NCI-H1436 (cell line): ENCODE measurements at places on chromosomes 16 and 17.

DNA sequence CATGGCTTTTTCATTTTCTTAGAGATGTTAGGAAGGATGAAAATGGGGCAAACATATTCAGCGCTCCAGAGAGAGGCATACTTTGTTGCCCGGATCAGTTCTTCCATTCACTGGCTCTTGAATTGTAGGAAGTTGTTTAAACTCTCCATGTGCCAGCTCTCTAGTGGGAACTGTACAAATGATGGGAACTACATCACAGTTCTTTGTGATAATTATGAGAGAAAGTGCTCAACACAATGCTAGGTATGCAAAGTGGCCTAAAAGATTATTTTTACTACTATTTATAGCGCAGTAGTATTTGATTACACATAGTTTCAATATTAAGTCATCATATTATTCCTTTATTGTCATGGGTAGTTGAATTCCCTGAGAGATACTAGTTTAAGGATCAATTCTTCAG is 268.5 kb downstream of the RBFOX1 start:
- DNase-seq = no peak

- DNase-seq = no peak
Observed at GRCh38 chr16:73036074-73036826, 11.7 kb downstream of the ZFHX3 start.

DNA sequence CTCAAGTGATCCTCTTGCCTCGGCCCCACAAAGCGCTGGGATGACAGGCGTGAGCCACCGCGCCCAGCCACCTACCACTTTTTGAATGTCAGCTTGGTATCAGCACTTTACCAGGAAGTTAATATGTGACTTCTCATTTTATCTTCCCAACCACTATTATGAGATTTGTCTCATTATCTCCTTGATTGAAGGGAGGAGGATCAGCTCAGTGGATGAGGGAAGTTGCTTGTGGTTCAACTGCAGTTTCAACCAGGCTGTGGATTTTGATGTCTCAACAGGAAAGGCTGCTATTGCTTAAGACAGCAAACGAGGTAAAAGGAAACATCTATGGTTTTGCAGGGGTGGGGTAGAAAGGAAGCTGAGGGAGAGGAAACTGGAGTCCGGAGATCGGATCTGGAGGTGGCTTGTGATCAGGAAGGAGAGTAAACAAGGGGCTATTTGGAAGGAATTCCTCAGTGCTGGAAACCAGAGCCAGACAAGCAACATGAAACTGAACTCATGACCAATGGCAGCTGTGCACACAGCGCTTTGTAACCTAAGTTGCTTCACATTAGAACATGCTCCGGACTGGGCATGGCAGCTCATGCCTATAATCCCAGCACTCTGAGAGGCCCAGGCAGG is 180.5 kb downstream of the VPS53 start:
- DNase-seq = no peak

GRCh38 chr17:2795441-2796163 is 636 bp upstream of the RAP1GAP2 start:
- no peak for DNase-seq

DNA sequence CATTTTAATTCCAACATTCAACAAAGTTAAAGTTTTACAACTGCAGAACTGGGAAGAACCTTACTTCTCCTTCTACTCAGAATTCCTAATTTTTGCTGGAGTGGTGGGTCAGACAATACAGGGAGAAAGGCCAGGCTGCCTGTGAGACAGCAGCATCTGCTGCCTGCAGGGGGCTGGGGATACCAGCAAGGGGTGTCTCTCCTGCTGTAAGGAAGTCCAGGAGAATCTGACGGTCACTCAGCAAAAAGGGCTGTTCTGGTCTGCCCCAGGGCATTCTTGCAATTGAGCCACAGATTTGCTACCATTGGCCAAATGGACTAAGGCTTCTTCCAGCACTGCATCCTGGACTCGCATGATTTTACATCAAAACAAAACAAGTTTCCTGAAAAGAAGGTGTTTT is 426.6 kb upstream of the CDH11 start:
- no peak for DNase-seq

DNA sequence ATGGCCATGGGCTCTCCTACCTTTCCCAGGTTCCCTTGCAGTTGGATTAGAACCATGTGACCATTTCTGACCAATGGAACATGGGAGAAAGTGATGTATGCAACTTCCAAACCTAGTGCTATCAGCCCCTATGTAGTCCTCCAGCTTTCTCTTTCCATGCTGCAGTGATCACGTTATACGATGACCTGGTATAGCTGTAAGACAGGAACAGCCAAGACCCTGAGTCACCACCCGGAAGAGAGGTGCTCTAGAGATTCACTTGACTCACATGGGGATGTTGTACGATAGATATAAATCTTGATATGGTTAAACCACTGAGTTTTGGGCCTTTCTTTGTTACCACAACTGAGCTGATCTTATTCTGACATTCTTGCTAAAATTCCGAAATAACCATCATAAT is 65.1 kb downstream of the NOG start:
- DNase-seq = no peak

GRCh38 chr16:86494039-86494564 is 16.2 kb upstream of the FOXF1 start:
- no peak for DNase-seq

GRCh38 chr17:21495281-21495680 is 119.1 kb downstream of the KCNJ12 start:
- DNase-seq = no peak

DNA sequence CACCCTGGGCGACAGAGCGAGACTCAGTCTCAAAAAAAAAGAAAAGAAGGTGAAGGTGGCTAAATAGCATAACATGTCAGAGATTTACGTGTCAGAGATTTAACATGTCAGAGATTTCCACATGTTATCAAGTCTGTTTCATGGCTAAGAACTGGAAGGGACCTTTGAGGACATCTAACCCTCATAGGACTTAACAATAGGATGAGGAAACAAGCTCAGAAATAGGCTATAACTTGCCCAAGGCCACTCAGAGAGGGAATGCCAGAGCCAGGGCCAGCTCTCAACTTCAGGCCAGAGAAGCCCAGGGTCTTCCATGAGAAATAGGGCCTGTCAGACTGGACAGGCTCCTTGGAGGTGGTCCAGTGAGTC is 26.8 kb upstream of the ZNF629 start:
- no peak for DNase-seq

DNA sequence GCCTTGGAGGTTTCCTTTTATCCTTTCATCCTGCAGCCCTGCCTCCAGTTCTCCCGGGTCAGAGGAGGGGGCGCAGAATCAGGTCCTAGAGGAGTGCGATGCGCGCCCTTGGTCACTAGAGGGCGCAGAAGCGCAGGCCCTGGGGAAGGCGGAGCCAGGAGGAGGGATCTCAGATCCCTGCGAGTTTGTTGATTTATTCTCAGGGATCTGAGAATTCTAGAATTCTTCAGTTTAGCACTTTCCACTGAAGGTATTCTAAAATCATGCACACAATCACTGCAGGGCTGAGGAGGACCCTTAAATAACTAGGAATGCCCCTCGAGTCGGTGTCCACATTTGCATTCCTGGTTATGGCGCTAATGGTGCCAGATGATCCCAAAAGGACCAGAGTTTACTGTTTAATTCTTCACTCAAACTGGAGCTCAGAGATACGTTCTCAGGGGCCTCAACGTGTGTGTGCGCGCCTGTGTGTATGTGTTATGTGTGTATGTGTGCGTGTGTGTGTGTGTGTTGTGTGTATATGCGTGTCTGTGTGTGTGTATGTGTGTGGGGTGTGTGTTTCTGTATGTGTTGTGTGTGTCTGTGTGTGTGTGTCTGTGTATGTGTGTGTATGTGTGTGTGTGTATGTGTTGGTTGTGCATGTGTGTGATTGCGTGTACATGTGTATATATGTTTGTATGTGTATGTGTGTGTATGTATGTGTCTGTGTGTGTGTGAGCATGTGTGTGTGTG is 6.9 kb upstream of the ELAC2 start:
- peak; percentile 70 for DNase-seq

GRCh38 chr17:17633310-17633709 is 41.8 kb upstream of the PEMT start:
- DNase-seq = no peak

DNA sequence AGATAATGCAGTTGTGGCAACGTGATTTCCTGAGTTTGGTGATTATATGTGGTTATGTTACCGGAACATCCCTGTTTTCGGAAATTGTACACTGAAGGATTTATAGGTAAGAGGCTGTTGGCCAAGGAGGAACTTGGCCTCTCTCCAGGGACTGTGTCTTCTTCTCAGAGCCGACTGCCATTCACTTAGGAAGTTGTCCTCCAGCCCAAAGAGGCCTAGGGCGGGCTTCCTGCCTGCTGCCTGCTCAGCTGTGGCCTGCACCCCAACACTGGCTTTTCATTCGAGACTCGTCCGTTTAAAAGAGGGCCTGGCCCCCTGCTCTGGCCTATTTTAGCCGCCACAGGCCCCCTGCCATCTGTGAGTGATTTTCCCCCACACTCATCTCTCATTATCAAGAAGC is 64.3 kb downstream of the ZDHHC7 start:
- no peak for DNase-seq

GRCh38 chr16:2077016-2077415 is 29.2 kb downstream of the TSC2 start:
- DNase-seq = no peak

DNA sequence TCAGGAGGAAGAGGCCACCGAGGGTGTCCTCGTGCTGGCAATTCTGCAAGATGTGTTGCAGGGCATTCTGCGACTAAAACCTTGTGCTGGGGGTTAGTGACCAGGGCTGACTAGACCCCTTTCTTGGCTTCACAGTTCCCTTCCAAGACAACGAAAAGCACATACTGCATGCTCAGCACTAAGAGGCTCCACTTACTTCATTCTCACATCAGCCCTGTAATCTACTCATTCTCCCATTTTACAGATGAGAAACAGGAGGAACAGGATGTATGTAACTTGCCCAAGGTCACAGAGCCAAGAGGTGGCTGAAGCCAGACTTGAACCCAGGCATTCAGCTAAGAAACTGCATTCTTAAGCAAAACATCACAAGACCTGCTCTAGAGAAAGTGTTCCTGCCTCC is 5.3 kb upstream of the PHOSPHO1 start:
- no peak for DNase-seq

DNA sequence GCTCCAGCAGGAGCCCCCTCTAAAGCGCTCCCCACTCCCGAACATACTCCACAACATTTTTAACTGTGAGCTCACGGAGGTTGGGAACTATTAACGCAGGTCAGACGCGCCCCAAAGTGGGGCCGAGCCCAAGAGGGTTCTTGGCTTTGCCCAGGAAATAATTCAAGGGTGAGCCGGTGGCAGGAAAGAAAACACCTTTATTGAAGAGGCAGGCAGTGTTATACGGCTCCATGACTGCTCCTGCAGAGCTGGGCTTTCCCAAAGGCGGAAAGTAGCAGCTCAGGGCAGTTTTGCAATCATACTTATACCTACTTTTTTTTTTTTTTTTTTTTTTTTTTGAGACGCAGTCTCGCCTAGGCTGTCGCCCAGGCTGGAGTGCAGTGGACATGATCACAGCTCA is 6.2 kb downstream of the ADCY9 start:
- DNase-seq = no peak

GRCh38 chr16:64363039-64363438 is 758.8 kb downstream of the CDH11 start:
- no peak for DNase-seq

- no peak for DNase-seq
Observed at GRCh38 chr16:8953064-8953463, 10.6 kb downstream of the USP7 start.

- no peak for DNase-seq
Observed at GRCh38 chr17:50060951-50061712, 5.2 kb downstream of the ITGA3 start.

GRCh38 chr16:84324434-84325262 is 30.0 kb downstream of the WFDC1 start:
- no peak for DNase-seq

DNA sequence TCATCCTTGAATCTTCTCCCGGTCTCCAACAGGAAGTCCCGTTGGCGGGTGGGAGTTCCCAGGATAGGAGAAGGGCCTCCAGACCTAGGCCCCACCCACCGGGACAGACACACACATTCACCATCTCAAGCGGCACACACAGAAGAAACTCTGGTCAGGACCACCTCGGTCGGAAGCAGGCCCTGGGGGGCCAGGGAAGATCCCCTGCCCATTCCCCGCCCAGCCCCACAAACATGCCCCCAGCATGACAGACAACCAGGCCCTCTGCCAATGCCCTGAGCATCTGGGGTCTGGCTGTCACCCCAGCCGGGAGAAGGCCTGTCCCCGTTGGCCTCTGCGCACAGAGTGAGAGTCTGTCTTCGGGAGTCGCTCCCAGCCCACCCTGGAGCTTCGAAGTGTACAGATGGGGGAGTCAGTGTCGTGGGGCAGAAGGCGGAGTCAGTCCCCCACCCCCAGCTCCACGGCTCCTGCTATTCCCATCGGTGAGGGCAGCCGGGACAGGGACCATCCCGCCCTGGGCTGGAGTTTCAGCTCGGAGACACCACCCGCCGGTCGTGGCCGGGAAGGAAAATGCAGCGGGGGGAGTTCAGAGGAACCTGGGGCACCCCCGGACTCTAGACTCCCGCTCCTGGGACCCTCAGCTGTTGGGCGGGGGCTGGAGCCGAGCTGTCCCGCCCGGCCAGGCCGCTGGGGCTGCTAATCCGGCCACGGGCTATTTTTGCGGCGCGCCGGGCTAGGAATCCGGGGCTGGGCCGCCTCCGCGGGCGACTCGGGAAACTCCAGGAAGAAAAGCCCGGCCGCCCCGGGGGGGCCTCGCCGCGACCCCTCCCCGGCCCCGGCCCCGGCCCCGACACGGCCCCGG is 660 bp downstream of the RHBDF1 start:
- no peak for DNase-seq

- no peak for DNase-seq
Observed at GRCh38 chr17:75693500-75694481, 26.7 kb downstream of the SAP30BP start.

DNA sequence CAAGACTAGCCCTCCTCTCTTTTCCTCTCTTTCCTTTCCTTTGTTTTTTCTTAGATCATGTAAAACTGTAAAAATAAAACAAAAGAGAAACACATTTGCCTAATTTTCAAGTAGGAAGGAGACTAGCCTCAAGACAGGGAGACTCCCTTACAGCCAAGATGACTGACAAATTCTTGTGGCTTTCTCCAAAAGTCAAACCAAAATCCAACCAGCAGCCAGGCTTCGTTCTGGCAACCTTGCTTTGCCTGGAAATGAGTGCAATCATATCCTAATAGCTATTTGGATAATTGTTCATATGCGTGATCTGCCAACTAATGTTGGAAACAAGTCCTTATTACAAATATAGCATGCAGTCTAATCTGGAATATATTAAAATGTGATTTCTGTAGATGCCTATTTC is 868.9 kb upstream of the SOX9 start:
- no peak for DNase-seq

- DNase-seq = no peak
Observed at GRCh38 chr17:11547853-11548252, 50.4 kb upstream of the DNAH9 start.
